ENCODE measurements at places on chromosomes 7 and 10. TPM values are rescaled to one million over a fixed set of nuclear protein-coding genes. Genes with fewer than 3 reads are reported as not detected.
A peak's percentile ranks its signal among the peaks of the same experiment; 100 is the strongest.

DNA sequence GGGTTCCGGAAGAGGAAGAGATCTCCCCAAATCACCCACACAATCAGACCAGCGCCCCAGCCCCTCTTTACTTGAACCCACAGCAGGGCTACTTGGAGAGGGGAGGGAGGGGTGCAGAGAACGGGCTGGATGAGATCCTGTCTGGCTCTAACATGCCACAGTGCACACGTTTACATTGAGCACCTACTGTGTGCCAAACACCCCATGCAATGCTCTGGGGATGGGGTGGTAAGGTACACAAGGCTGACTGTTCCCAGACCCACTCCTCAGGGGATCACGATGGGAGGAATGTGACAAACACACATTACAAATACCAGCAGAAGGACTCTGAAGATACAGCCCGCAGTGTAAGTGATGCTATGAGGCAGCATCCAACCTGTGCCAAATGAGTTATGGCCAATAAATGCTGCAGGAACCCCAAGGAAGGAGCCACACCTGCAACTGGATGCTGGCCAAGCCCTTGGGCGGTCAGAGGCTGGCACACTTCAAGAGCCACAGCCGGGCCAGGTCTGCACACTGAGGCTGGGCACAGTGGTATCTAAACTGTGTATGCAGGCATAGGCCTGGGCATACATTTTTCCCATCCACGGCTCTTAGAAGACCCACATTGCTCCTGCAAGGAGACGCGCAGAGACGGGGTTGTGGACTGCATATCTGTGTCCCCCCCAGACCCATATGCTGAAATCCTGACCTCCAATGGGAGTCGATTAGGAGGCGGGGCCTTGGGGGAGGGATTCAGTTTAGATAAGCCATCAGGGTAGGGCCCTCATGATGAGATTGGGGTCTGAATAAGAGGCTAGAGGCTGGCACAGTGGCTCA lies 6.4 kb downstream of the SPOCK2 start:
- DNase-seq: no peak

- DNase-seq: no peak
These were observed 89.9 kb upstream of the BTBD16 start for GRCh38 chr10:122181041-122181732.

GRCh38 chr10:75209086-75209920 lies 1.3 kb upstream of the VDAC2 start:
- DNase-seq: no peak

- DNase-seq: peak; percentile 35
These were observed 87.1 kb downstream of the SLC16A9 start for GRCh38 chr10:59622320-59623132.

DNA sequence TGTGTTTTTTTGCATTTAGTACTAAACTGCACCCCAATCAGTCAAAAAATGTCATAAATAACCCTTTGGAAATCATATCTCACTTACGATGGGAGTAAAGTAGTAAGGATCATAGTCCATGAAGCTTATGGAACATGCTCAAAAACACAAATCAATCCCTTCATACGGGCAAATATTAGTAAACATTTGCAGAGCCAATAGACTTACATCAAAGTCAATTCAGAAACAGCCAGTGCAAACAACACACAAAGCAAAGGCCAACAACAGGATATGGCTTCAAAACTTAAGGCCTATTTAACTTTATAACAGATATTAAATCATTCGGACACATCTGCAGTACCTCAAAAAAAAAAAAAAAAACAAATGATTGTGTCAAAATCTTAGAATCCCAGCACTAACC lies 32.1 kb downstream of the SGCE start:
- DNase-seq: no peak

GRCh38 chr7:14389181-14389591 lies 399.7 kb upstream of the ETV1 start:
- DNase-seq: no peak

GRCh38 chr10:59635502-59636290 lies 74.0 kb downstream of the SLC16A9 start:
- no peak for DNase-seq

TMEM139 gene
- total RNA-seq: 14.5 TPM

GLCCI1 gene
- 1.9 TPM for total RNA-seq

All from epithelial cell of proximal tubule (primary cell).